Smooth muscle cell of the brain vasculature (primary cell): ENCODE measurements at places on chromosomes 5 and 9.
A peak's percentile ranks its signal among the peaks of the same experiment; 100 is the strongest.

DNA sequence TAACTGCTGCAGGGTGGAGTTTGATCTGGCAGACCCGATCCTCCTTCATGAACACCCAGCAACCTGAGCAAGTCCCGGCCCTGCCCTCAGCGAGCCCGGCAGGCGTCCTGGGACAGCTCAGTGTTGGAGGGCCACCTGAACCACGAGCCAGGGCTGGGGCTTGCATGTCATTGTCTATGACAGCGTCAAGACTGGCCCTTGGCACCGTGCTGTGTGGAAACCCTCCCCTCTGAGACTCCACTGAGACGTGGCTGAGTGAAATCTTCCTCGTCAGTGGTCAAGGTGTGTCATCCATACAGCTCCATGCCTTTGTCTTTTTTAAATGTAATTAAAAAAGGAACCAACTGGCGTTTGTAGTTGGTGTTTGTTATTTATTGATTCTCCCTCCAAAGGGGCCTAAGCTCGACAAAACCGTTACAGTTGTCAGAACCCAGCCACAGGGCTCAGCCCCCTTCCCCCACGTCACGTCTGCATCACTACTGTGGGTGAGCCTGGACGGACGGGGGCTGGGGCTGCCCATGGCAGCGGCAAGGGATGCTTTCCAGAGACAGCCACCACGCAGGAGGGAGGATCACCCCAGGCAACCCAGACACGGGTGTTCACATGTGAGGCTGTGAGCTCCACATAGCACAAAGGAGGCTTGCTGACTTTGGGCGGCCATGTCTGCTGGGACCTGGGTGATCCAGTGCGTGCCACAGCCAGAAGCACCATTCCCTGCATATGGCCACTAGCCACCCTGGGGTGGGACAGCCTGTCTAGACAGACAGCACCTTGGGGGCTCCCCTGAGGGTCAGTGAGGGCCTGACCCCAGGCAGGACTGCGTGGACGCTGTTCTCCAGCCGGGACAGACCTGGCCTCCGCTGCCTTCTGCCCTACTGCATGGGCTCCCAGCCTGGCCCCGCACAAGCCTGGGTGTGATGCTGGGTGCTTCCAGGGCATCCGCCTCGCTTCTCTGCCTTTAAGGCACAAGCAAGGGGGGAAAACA is 7.3 kb downstream of the UCK1 start:
- no peak for DNase-seq

- DNase-seq: no peak
Measured at GRCh38 chr5:55913466-55914413, 62.6 kb downstream of the IL31RA start.

- no peak for DNase-seq
Measured at GRCh38 chr5:139058121-139058520, 140.0 kb downstream of the SIL1 start.

DNA sequence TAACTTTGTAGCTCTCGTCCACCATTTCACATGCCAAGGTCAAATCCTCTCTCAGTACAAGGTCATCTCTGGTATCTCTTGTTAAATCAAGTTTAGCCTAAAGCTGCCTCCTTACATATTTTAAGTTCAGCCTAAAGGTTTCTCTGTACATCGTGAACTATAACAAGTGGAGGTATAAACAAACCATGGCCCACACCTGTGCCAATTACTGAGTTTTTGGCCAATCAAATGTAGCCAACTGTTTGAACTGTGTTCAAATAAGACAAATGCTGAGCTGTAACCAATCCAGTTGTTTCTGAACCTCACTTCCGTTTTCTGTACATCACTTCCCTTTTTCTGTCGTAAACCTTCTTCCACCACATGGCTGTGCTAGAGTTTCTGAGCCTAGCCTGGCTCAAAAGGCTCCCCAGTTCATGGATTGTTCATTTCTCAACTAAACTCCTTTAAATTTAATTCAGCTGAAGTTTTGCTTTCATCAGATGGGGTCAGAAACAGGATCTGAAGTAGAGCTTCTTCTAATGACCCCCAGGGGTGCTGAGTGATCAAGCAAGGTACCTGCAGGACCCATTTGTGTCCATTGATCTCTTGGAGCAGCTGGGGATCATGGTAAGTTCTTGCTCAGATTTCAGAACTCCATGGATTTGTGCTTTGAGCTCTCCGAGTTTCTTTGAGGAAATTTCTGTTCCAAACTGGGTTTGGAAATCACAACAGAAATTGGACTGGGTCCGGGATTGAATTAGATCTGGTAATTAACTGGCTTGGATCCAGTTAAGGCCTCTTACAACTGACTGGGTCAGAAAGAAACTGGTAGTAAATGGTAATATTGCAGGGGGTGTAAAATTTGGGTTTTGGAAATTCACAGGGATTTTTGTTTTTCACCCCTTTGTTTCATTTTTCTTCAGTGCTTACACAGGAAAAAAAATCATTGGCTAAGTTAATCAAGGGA is 11.0 kb upstream of the NANS start:
- no peak for DNase-seq

GRCh38 chr5:161585798-161586197 is 39.3 kb upstream of the GABRB2 start:
- DNase-seq: no peak

- DNase-seq: no peak
Measured at GRCh38 chr5:163478982-163479271, 18.5 kb downstream of the HMMR start.

- no peak for DNase-seq
Measured at GRCh38 chr5:102778478-102778877, 23.4 kb downstream of the PAM start.

DNA sequence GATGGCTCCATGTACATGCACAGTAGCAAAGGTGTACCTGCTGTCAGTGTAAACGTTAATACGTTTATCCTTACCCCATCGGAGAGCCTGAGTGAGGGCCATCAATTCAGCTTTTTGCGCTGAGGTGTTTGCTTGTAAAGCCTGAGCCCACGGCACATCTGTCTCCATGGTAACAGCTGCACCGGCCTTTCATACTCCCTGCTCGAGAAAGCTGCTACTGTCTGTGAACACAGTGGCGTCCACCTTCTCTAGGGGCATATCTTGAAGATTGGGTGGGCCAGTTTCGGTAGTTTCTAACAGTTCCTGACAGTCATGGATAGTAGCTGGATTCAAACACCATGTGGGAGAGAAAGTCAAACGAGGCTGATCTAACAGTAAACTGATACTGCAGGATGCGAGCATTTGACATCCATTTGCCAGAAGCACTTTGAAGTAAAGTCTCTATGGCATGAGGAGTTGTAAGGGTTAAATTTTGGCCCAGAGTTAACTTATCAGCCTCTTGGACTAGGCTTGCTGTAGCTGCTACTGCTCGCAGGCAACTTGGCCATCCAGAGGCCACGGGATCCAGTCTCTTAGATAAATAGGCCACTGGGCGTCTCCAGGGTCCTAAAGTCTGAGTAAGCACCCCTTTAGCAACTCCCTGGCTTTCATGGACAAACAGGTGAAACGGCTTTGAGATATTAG is 21.0 kb upstream of the RHOBTB3 start:
- DNase-seq: no peak

DNA sequence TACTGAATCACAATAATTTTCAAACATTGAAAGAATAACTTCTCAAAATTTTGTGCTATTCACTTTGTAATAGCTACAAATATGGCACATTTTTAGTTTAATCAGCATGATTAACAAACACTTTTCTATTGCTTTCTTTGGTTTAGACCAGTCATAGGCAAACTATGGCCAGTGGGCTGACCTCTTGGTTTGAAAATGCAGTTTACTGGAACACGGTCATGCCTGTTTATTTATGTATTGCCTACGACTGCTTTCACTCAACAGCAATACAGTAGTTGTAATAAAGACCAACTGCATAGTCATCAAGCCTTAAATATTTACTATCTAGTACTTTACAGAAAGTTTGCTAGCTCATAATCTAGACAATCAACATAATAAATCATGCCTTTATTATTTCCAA is 810.8 kb downstream of the TLE1 start:
- no peak for DNase-seq

- no peak for DNase-seq
Measured at GRCh38 chr5:102798104-102798785, 43.1 kb downstream of the PAM start.

DNA sequence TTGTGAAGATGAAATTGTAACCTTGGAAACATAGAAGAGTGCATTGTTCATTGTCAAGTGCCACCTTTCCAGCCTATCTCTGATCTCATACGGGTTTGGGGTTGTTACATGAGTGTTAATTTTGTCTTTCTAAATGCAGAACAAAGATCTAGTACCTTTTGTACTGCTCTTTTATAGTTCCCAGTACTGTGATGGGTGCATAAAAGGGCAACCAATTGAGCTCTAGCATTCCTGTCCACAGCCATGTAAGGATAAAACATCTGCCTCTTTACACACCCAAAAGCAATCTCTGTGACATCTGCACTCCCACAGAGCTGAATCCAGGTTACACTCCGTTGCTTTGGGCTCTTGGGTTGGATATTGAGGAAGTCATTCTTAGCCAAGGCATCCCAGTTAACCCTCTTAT is 255.2 kb downstream of the SGCD start:
- DNase-seq: no peak

GRCh38 chr9:32072570-32072969 is 311.9 kb upstream of the ACO1 start:
- DNase-seq: no peak

DNA sequence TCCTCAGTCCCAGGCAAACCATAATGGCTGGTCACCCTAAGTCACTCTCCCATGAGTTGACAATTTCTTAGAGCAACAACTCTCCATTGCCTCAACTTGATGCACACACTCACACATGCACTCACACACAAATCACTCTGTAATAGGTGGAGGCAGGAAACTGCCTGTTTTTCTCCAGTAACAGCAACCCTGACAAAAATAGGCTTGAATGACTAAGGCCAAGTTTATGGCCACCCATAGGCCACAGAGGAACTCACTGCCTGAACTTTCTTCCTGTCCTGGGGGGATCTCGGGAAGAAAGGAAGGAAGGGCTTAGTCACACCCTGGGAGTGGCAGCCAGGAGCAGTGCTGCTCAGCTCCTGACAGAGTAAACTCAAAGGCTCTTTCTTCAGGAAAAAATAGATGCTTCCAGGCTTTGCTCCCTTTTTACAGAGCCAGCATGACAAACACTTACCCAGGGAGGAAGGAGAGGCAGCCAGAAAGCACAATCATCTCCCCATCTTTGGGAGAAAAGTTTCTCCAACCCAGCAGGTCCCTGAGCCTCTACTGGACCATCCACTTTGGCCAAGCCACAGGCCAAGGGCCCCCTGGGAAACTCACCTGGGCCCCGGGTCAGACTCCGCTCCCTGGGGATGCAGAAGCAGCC is 368 bp downstream of the SH3TC2 start:
- peak; percentile 36 for DNase-seq

- DNase-seq: no peak
Measured at GRCh38 chr5:111961862-111962261, 204.9 kb upstream of the NREP start.

GRCh38 chr9:38390851-38391250 is 1.7 kb upstream of the ALDH1B1 start:
- DNase-seq: no peak
